Activated CD8-positive, alpha-beta T cell treated with anti-CD3 and anti-CD28 coated beads for 36 hours (primary cell): ENCODE measurements at places on chromosomes 6 and 20. TPM values are rescaled to one million over a fixed set of nuclear protein-coding genes. Genes with fewer than 3 reads are reported as not detected.

The AKAP12 gene
- total RNA-seq, result 3.2 TPM

DNA sequence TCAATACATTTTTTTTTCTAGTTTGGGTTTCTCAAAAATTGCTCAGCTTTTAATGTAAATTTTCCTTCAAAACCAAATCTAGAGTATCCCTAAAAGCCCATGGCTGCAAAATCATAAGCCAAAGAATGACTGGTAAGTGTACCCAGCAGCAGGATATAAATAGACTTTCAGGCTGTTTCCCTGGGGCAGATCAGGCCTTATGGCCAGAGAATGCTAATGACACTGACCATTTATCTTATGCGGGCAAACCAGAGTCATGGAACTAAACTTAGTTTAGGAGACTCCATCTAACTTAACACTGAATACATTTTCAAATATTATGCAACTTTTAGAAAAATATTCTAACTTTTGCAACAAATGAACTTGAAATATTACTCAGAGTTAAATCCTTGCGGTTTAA, 7.4 kb downstream of the OSER1 start:
- no peak for DNase-seq

DNA sequence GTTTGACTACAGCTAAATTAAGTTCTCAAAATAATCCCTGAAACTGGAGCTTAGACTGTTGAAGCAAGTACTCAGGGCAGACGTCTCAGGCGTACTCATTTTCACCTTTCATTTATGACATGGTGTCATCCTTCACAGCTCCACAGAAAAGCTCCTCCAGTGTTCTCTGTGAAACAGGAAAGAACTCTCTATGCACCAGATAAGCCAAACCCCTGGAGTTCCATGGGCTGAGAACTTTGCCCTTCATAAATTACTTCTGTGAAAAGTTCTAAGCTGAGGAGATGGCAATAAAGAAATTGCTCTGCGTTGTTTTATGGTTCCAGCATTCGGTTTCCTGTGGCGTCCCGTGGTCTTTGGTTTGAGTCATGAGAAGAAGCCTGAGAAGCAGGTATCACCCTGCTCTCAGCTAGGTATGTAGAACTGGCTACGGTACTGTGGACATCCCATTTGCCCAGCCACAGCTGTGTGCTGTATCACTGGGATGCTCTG, 20.2 kb upstream of the RREB1 start:
- DNase-seq, result peak; percentile 73

The XKR7 gene
- not detected for total RNA-seq

The CPXM1 gene
- 2.9 TPM for total RNA-seq

GRCh38 chr6:3438190-3439167, 18.4 kb downstream of the SLC22A23 start:
- DNase-seq, result no peak
